RCC 7860 (cell line): ENCODE measurements at places on chromosomes 7 and 10.
A peak's percentile ranks its signal among the peaks of the same experiment; 100 is the strongest.

DNA sequence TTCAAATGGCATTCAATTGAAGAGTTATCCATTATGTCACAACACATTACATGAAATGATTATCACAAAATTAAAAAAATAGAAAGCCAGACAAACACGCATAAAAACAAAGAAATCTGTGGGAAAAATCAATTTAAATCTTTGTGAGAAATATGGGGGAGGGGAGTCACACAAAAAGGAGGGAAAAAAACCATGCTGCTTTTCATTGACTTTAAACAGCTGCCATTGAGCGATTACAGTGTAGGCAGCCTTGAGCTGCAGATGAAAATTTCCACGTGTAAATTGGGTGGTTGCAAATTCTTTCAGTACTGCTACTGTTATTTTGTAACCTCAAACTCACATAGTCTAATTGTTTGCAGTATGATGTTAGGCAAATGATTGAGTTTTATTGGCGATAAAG lies 889.9 kb upstream of the PHF14 start:
- no peak for DNase-seq

DNA sequence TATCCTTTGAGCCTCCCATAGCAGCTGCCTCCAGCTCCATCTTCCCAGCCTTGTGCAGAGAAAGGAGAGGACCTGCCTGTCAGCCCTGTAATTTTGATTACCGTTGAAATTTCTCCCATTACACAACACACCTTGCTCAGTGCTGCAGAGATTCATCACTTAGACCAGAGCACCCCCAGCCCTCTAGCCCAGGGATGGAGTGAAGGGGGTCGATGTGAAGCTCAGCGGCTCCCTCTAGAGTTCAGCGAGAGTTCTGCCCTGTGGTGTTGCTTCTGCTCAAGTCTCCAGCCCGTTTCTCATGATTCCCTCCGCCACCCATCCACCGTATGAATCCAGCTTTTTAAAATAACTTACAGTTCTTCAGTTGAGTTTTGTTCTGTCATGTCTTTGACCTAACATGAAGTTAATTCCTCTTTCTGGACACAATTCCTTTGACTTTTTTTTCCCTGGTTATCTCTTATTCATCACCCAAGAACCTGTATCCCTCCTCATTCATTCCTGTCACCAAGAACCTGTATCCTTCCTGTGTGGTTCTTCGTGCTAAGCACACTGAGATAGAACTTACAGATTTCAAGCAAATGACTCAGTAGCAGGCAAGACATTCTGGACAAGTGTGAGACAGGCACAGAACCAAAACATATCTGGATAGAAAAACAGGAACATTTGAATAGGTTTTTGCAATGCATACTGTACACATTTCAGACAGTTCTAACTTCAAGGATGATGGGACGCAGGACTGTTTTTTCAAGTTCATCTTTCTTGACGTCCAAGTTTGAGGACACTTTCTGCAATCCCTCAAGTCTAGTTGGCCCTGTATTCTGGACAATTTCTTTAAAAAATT lies 35.0 kb upstream of the ZNF32 start:
- DNase-seq, result no peak

- peak; percentile 100 for DNase-seq
Observed at GRCh38 chr10:69061305-69062161, 26.4 kb upstream of the SRGN start.

DNA sequence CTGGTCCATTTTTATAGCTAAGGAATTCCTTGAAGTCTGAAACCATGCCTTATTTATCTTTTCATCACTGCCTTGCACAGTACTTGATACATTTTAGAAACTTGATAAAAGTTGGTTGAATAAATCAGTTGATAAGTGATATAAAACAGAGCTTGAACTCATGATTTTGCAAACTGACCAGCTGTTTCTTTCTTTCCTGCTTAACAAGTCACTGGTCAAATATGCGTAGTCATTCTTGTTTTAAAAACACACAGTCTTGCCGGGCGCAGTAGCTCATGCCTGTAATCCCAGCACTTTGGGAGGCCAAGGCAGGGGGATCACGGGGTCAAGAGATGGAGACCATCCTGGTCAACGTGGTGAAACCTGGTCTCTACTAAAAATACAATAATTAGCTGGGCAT lies 6.3 kb downstream of the TPST1 start:
- DNase-seq, result no peak

- peak; percentile 33 for DNase-seq
Observed at GRCh38 chr10:3785851-3786271, 852 bp upstream of the KLF6 start.

DNA sequence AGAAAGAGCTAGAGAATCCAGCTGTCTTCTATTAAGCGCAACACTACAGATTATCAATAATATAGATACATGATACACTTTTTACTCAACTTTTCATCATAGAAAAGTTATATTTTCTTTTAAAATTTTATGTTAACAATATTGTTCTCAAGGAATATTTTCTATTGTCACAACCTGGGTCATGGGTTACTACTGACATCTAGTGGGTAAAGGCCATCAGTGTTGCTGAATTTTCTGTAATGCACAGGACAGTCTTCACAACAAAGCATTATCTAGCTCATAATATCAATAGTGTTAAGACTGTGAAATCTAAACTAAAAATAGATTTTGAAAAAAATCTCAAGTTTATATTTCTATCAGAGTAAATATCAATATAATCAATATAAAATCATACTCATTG lies 209.8 kb downstream of the ZNF33B start:
- DNase-seq, result no peak

- DNase-seq, result no peak
Observed at GRCh38 chr10:118139321-118139720, 92.6 kb upstream of the RAB11FIP2 start.

- peak; percentile 57 for DNase-seq
Observed at GRCh38 chr10:122276611-122277208, 5.6 kb downstream of the BTBD16 start.

GRCh38 chr10:17354781-17355180 lies 99.6 kb downstream of the ST8SIA6 start:
- no peak for DNase-seq

DNA sequence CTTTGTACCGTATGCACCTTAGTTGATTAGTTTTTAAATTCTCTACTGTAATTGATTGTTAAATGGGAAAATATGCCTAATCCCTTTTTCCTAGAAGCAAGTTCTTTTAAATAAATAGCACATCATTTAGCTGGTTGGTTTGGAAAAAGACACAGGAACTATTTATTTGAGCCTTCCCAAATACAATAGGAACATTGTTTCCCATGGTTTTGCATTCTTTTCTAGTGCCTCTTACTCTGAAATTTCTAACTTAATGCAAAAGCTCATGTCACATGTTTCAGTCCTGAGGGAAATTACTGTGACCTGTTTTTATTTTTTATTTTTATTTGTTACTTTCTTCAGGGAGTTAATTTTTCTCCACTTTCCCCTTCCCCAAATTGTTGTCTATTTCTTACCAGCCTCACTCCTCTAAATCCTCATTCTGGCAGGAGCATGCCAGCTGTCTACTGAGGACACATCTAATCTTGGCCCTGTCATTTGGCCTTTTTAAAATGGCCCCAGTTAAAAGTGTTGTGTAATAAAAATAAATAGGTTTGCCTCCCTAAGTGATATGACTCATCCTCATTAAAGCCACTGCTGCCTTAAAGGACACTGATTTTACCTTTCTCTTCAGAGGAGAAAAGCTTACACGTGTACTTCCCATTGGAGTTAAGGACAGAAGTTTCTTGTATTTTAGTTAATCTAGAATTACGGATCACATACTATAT lies 94.5 kb downstream of the PPP1R3A start:
- DNase-seq, result no peak

DNA sequence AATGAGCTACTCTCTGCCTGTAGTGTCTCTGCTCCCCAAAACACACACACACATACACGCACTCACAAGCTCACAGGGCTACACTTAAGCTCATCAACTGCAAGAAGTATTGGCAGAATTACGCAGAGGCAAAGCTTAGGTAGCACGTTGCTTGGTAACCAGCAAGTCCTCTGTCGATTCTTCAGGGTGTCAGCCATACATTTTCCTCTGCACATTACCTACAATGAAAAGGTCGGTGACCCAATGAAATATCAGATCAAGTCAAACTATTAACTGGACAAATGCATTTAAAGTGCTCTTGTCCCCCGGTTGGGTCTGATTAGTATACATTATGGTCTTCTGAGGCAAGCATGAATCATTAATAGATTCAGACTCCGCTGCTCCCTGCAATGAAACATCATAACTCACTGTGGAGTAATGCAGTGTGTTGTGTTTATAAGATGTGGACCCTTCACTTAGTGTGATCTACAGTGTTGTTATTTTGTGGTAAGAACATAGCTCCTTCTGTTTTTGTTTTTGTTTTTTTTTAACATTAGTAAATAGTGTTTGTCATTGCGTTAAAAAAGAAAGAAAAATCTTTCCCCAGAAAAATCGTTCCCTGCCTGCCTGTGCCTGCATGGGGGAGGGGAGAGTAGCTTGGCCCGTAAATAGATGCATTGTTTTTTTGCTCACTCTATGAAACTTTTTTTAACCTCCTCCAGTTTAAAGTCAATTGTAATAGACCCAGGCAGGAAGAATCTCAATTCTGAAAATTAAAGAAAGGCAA lies 325.5 kb downstream of the SFMBT2 start:
- no peak for DNase-seq

- no peak for DNase-seq
Observed at GRCh38 chr10:99374526-99374925, 45.4 kb downstream of the CNNM1 start.
